ENCODE measurements at places on chromosomes 5 and 9.

- DNase-seq, result peak; percentile 67
Observed at GRCh38 chr5:73280821-73281746, 108.1 kb downstream of the TMEM174 start.

DNA sequence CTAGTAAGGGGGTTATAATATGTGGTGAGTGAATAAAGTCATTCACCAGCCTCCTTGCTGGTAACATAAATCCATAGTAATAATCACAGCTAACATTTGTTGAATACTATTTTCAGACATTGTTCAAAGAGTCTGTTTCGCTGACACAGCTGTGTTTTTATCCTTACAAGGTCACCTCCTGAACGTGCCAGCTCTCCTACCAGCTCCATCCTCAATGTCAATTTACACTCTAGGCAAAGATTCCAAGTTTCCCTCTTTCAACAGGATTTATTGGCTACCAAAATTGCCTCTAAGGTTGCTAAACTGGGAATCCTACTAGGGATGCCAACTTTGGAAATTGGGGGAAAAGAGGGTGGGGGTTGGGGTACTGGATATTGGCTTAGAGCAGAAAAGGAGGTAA lies 30.7 kb upstream of the SMC5 start:
- DNase-seq, result no peak

DNA sequence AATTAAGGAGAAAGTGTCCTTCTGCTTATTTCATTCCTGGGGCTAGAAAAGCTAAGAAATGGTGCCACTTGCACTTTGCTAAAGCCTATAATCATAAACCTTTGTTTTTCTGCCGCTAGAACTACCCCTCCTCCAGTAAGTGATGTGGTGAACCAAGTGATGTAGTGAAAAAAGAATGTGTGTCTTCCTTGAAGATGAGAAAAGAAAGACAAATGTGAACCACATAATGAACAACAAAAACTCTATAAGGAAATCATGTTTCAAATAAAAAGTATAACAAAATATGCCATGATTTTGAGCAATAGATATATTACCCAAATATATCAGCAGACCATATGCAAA lies 179.0 kb upstream of the SGCD start:
- no peak for DNase-seq

DNA sequence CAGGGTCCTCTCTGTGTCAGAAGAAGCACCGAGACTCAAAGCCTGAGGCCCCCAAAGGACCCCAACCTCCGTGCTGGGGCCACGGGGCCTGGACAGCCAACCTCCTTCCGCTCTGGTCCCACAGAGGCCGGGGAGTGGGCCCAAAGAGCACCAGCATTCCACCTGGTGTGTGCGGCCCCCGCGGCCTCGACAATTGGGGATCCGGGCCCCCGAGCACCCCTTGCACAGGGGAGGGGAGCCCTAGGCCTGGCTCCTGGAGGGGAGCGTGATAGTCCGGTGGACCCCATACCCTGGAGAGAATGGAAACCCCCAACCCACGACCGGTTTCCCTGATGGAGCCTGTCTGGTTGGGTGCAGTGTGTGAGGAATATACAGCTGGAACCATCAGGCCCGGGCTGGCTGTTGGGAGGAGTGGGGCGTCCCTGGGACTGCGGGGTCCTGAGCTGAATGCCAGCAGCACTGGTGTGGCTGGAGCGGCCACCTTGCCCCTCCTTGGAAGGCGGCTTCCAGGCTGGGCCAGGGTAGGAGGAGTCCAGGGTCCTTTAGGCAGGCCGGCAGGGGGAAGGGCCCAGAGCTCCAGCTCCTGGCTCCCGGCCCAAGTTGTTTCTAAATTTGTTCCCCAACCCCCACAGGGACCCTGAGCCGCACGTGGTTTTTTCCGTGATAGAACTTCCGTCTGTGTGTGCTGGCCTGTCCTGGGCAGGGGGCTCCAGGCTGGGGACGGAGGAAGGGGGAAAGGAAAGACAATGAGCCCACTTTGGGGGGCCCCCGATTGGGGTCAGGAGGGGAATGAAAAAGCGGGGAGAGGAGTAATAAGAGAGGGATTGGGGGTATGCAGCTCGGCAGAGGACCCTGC lies 825 bp upstream of the TOR4A start:
- DNase-seq, result no peak

DNA sequence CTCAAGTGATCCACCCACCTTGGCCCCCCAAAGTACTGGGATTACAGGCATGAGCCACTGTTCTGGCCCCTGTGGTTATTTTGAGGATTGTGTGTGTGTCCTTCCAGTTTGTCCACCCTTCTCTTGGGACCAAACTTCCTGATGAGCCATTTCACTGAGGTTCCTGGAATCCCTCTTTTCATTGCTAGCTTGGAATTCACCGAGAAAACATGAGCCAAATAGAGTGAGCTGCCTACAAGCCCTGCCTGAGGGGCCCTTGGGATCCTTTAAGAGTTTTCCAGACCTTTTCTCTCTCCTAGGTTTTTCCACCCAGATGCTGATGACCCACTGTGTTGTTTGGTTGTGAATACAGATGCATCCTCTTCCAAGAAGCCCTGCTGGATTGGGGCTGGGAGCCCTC lies 13.2 kb upstream of the KIF12 start:
- DNase-seq, result no peak

All from SHP77 treated with DMSO at 0.1 percent for 48 hours (cell line).